ENCODE measurements at places on chromosomes 11 and 22.

DNA sequence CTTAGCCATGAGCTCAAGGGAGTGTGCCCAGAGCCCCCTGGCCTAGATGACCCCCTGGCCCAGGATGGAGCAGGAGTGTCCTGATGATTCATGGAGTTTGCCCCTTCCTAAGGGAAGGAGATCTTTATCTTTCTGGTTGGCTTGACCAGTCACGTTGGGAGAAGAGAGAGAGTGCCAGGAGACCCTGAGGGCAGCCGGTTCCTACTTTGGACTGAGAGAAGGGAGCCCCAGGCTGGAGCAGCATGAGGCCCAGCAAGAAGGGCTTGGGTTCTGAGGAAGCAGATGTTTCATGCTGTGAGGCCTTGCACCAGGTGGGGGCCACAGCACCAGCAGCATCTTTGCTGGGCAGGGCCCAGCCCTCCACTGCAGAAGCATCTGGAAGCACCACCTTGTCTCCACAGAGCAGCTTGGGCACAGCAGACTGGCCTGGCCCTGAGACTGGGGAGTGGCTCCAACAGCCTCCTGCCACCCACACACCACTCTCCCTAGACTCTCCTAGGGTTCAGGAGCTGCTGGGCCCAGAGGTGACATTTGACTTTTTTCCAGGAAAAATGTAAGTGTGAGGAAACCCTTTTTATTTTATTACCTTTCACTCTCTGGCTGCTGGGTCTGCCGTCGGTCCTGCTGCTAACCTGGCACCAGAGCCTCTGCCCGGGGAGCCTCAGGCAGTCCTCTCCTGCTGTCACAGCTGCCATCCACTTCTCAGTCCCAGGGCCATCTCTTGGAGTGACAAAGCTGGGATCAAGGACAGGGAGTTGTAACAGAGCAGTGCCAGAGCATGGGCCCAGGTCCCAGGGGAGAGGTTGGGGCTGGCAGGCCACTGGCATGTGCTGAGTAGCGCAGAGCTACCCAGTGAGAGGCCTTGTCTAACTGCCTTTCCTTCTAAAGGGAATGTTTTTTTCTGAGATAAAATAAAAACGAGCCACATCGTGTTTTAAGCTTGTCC, 14.3 kb downstream of the ADORA2A start:
- DNase-seq = no peak

DNA sequence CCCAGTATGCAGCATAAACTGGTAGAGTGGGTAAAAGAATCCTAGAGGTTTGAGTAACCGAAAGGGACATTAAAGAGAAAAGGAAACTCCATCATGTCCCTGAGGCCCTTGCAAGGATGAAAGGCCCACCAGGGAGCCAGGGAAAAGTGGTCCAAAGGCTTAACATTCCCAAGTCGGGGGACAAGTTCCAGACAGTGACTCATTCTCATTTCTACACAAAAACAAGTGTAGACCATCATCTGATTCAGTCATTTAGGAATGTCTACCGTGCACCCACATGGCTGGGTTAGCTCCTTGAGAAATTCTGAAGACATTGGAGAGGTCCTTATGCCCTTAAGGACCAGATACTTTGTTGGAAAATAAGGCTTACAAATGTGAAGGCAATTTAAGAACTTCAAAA, 4.8 kb upstream of the NOX4 start:
- DNase-seq = no peak

GRCh38 chr11:131796541-131796940, 426.1 kb downstream of the NTM start:
- DNase-seq = no peak

DNA sequence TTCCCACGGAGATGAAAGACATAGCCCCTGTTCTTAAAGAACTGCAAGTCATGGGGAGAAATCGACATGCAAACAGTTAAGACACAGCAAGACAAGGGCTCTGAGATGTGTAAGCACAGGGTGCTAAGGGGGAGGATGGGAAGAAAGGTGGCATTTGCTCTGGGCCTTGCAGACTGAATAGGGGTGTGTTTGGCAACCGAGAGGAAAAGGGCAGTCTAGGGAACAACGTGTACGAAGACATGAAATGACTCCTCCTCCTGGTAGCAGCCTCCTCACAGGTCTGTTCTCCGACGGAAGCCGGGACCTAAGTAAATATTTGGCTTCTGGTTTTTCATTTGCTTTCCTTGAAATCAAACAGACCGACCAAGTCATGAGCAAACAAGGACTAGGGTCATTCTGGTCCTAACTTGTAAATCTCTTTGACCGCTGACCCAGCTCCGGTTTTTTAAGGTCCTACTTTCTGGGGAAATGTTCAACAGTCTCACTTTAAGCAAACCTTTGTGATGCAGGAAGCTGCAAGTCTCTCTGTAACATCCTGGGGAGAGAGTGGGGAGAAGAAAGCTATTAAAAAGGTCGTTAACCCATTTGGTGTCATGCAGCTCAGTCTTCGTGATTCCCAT, 19.7 kb downstream of the NNMT start:
- DNase-seq = no peak

- DNase-seq = no peak
Observed at GRCh38 chr11:78620159-78620558, 45.5 kb upstream of the NARS2 start.

- no peak for DNase-seq
Observed at GRCh38 chr11:125873881-125874555, 13.4 kb upstream of the HYLS1 start.

- no peak for DNase-seq
Observed at GRCh38 chr11:96257972-96258934, 84.7 kb downstream of the MAML2 start.

- no peak for DNase-seq
Observed at GRCh38 chr11:17611503-17612220, 64.6 kb downstream of the OTOG start.

Measured in NCI-H2029 treated with DMSO at 0.1 percent for 48 hours (cell line).